ENCODE measurements at places on chromosomes 11 and 22. TPM values are rescaled to one million over a fixed set of nuclear protein-coding genes. Genes with fewer than 3 reads are reported as not detected.

The KBTBD3 gene
- 4.3 TPM for total RNA-seq

The PRR5L gene
- 0.54 TPM for total RNA-seq

The TREH gene
- not detected for total RNA-seq

The IGLL5 gene
- total RNA-seq = not detected

The LARGE2 gene
- total RNA-seq = not detected

The OR2AG2 gene
- total RNA-seq = 0.09 TPM

The CEP126 gene
- total RNA-seq = 3.9 TPM

The LYVE1 gene
- not detected for total RNA-seq

The POU2AF2 gene
- total RNA-seq = not detected

The MIOX gene
- total RNA-seq = not detected

The RBMXL2 gene
- not detected for total RNA-seq

The PRG3 gene
- not detected for total RNA-seq

The NAALADL1 gene
- 9.7 TPM for total RNA-seq

The TSPAN32 gene
- total RNA-seq = 0.33 TPM

The MMP13 gene
- not detected for total RNA-seq

The MMP7 gene
- not detected for total RNA-seq

The MRGPRX4 gene
- not detected for total RNA-seq

The CLTCL1 gene
- total RNA-seq = 4.6 TPM

The E2F8 gene
- total RNA-seq = 4.4 TPM

The HBE1 gene
- not detected for total RNA-seq

The JAML gene
- not detected for total RNA-seq

The BCO2 gene
- total RNA-seq = 1.5 TPM

The SCUBE1 gene
- total RNA-seq = not detected

The NEFH gene
- 0.54 TPM for total RNA-seq

The NCF4 gene
- not detected for total RNA-seq

The CRYBA4 gene
- total RNA-seq = not detected

The DDTL gene
- 1.8 TPM for total RNA-seq

The CCT8L2 gene
- not detected for total RNA-seq
